ENCODE measurements at places on chromosomes 1 and 21.

GRCh38 chr1:51729824-51730301, 113.0 kb downstream of the OSBPL9 start:
- DNase-seq: peak; percentile 37

DNA sequence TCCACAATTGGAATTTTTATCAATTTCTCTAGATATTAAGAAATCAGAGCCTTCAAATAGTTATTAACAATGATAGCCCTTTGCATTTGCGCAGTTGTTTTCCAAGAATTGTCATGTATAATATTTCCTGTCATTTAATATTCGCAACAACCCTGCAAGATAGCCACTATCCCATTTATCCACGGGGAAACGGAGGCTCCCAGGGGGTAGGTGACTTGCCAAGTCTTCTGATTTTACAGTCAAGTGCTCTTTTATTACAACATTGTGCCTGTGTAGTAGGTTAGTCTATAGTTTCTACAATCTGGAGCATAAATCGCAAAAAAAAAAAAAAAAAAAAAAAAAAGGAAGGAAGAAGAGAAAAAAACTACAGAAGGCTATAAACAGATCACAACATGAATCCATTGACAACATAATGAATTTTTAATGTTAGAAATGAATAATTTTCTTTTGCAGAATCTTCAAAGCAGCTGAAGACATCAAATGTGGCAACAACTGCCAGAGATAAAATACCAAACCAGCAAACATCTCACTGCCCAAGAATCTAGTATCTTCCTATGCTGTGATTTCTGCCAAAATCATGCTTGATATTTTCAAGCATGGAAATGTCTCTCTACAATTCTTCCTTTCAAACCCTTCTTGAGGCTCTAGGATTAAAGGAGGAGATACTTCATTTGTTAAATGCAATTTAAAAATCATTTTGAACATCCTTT, 125.5 kb downstream of the PTPN14 start:
- no peak for DNase-seq

- no peak for DNase-seq
These were observed 2.3 kb upstream of the NENF start for GRCh38 chr1:212430416-212430815.

- no peak for DNase-seq
These were observed 79.8 kb downstream of the WDR4 start for GRCh38 chr21:42799516-42799915.

GRCh38 chr1:2526824-2527555, 594 bp upstream of the PANK4 start:
- DNase-seq: peak; percentile 51

GRCh38 chr1:213985209-213986019, 2.4 kb upstream of the PROX1 start:
- no peak for DNase-seq

GRCh38 chr21:28224191-28224726, 768.4 kb downstream of the LTN1 start:
- DNase-seq: no peak

GRCh38 chr1:223835754-223836153, 10.0 kb downstream of the TP53BP2 start:
- no peak for DNase-seq

DNA sequence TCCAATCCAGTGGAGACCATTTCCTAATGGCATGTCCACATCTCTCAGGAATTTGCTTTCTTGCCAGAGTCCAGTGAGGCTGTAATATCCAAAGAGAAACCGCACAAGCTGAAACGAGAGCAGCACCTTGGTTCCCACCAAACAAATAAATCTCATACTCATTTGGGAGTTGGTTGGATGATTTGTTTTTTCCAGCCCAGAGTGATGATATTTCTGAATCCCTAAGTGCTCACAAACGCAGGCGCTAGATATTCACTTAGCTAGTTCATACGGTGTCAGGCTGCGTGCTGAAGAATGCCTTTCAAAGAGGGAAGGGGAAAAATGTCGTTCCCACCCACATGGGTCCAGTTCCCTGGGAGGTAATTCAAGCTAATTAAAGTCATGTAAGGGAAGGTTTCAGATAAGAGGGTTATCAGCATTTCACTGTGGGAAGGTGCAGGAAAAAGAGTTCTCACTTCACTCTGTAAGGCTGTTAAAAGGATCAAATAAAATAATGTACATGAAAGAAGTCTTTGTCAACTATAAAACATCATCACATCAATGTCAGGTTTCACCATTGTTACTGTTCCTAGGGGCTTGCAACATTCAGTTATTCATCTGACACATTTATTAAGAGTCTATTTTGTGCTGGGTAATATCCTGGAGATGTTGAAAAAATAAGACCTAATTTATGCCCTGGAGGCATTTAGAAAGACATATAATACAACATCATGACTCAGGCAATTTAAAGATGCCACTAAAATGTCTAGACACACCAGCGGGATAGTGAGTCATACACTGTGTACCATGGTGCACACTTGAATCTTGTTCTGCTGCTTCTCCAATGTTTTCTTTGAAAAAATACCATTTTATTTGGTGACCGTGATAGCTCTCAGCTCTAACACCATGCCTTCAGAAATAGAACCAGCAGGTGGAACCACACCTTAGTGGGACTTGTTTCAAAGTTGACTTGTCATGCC, 19.3 kb downstream of the DPT start:
- no peak for DNase-seq

- DNase-seq: no peak
These were observed 96.4 kb downstream of the OBSCN start for GRCh38 chr1:228304225-228304624.

DNA sequence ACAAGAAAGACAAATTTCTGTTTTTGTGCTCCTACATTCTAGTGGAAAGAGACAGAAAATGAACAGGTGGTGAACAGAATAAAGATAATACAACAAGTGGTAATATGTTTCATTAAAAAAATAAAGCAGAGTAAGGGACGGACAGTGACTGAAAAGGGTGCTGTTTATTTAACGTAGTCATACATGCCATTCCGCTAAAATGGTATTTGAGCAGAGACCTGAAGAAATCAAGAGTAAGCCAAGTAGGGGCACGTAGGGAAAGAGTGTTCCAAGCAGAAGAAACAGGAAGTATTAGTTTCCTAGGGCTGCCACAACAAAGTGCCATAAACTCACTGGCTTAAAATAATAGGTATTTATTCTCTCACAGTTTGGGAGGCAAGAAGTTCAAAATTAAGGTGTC, 65.6 kb upstream of the KCTD3 start:
- DNase-seq: no peak

GRCh38 chr1:240004086-240004749, 87.5 kb upstream of the FMN2 start:
- DNase-seq: no peak
